ENCODE measurements at places on chromosomes 13 and 19.

DNA sequence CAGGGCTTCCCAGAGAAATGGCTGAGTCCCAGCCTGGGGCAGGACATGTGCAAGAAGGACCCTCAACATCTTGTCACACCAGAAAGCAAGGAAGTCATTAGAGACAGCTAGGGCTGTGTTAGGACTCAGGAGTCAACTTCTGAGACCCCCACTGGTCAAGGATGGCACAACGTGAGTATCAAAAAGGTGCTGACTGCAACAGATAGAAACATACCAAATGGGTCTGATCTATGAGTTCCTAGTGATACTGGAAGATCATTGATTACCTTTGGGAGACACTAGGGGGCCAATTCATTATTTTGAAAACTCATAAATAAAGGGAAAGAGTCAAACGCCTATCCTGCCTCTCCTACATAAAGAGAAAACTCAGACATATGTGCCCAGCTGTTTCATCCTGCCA, 73.5 kb upstream of the GJB6 start:
- DNase-seq = no peak

- DNase-seq = no peak
Observed at GRCh38 chr13:102947745-102948405, 102.0 kb downstream of the ERCC5 start.

GRCh38 chr19:57334191-57334590, 13.9 kb downstream of the ZNF543 start:
- no peak for DNase-seq

- DNase-seq = peak; percentile 66
Observed at GRCh38 chr13:50531917-50532899, 311.3 kb downstream of the DLEU7 start.

DNA sequence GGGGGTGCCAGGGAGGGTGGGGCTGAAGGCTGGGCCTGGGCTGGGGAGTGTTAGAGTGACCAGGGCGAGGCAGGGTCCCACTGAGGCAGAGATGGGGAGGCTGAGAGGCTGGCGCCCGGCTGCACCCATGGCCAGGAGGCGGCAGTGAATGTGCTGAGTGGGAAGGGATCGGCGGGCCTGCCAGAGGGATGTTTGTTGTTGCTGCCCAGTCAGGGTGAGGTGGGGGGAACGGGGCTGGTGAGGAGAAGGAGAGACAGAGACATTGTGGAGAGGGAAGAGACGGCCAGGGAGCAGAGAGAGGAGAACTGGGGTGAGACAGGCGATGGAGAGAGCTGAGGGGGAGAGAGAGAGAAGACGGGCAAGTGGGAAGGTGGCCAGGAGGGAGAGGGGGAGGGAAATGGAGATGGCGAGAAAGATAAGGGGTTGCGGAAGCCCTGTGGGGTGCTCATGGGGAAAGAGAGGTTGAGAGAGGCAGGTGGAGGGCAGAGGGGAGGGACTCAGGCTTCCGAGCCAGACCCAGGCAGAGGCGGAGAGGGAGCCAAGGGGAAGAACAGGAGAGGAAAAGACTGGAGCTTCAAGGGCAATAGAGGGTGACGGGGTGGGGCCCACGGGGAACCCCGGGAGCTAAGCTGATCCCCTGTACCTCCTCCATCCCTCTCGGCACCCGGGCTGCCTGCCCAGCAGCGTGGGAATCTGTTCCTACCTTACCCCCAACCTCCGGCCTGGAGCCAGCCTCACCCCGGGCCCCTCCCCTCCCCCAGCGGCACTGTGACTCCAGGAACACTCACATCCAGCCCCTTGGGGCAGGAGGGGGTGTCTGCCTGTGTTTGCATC, 690 bp upstream of the B3GNT8 start:
- peak; percentile 54 for DNase-seq

DNA sequence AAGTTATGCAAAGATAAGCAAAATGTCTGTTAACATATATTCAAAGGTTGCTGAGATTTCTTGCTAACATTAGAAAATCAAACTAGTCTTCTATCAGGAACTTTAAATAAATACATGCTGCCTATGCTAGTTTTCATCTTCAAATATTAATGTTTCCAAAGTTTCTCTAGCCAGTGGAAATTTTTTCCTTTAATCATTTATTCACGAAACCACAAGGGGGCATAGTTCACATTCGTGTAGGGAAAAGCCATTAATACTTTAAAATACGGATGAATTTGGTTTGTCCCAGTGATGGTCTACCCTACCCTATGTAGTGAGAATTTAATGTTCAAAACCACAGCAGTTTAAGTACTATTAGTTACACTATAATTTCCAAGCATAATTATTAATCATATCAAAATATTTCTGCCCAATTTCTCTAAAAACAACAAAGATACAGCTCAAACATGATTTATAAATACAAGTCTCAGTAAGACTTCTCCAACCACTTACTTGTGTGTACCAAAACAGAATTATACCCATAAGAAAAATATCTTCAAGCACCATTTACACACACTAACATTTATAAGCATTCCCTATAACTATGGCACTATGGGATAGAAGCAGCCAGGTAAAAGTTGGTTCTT, 16.2 kb downstream of the NUFIP1 start:
- DNase-seq = peak; percentile 70

DNA sequence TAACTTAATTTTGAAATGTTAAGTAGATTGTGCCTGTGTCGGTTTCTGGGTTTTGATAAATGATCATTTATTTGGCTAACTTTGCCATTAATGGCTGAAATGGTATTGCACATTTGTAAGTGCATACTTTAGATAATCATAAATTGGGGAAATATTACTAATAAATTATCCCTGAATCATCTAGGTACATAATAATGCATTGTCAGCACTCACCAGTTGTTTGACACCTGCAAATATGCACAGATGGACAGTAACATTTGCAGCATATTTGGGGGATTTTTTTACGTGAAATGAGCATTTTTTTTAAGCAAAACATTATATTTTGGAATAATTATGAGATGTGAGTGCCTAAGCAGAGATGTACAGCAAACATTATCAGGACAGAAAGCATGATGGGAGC, 41.0 kb downstream of the LSM14A start:
- DNase-seq = no peak

DNA sequence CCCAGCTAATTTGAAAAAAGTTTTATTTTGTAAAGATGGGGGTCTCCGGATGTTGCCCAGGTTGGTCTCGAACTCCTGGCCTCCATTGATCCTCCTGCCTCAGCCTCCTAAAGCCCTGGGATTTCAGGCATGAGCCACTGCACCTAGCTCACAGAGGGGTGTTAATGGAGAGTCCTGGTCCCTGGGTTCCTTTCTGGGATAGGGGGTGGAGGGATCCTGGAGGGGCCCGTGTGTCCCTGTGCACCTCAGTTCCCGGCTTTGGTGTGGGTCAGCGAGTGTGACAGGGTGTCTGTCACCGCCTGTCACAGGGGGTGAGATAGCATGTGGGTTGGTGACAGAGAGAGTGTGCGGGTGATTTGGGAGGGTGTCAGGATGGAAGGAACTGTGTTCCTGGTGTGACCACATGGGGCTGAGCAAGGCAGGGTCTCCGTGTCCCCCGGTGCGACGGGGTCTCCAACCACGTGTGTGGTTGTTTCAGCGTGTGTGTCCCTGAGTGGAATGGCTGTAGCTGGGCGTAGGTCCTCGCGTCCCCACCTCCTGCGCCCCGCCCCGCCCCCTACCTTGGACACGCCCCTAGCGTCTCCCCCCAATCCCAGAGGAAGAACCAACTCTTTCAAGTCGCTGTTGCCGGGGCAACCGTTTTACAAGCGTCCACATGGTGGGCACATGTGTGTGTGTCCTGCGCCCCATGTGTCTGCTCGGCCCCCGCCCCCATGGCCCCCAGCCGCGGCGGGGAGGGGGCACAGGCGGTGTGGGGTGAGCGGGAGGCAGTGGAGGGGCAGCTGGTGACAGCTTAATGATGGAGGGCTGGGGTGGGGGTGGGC, 2.9 kb upstream of the NRTN start:
- DNase-seq = no peak

GRCh38 chr13:27919934-27920676, at the start of gene PDX1:
TSS of gene PDX1 (plus strand) at chr13:27920000. CDS start at chr13:27920139, 139 bp downstream.
- peak; percentile 17 for DNase-seq

DNA sequence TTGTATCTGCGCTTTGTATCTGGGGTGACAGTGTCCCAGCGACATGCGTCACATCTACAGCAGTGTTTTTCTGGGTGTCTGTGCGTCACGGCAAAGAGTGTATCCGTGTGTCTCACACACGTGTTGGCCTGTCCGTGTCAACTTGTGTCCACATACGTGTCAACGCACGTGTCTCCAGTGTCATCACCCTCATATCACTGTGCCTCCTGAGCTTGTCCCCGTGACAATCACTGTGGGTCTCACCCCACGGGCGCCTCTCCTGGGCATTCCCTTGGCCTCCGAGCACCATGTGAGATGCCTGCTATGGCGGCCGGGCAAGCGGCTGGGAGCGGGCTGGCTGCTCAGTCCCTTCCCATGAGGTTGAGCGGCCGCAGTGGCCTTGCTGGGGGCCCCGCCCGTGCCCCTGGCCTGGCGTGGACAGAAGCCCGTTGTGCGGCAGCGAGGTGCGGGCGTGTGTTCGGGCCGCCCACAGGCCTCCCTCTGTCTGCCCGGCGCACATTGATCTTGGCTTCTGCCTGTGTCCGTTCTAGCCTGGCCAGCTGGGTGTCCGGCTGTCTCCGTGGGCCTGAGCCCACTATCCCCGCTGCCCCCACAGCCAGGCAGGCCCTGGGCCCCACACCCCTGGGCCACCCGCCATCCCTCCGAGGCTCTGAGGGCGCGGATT, 6.4 kb downstream of the NFIX start:
- DNase-seq = no peak

GRCh38 chr13:46401432-46401831, 14.4 kb upstream of the RUBCNL start:
- DNase-seq = no peak

- no peak for DNase-seq
Observed at GRCh38 chr13:105814219-105814901, 721.1 kb downstream of the EFNB2 start.

DNA sequence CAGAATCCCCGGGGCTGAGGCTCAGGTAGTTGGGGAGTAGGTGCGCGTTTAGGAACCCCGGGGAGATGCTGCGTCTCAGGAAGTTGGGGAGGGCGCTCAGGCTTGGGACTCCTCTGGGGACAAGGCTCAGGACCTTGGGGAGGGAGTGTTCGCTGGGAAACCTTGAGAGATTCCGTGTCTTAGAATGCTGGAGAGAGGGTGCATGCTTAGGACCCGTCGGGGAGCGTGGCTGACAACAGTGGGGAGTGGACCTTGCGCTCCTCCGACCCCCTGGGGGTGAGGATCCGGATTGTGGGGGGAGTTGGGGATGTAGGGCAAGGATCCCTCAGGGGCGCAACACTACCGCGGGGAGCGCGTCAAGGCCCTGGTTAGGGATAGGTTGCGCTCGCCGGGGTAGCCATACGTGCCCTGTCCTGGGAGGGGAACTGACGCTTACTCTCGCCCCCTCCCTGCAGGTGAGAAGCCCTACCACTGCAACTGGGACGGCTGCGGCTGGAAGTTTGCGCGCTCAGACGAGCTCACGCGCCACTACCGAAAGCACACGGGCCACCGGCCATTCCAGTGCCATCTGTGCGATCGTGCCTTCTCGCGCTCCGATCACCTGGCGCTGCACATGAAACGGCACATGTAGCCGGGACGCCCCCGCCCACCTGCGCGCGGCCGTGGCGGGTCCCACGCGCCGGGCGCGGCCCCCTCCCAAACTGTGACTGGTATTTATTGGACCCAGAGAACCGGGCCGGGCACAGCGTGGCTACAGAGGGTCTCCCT, 2.0 kb downstream of the KLF2 start:
- peak; percentile 21 for DNase-seq
